Kidney (tissue), 22 donors: ENCODE measurements at places on chromosomes 13 and 19. TPM values are rescaled to one million over a fixed set of nuclear protein-coding genes. Genes with fewer than 3 reads are reported as not detected.
A peak's percentile ranks its signal among the peaks of the same experiment; 100 is the strongest.

- no peak for DNase-seq
- H3K4me1 ChIP-seq, result peaks cover 6% of the 10 kb centered on the region
- no peaks in the 10 kb centered on the region for H3K36me3 ChIP-seq
- no peak overlapping the region for H3K27ac ChIP-seq
- H3K27me3 ChIP-seq, result no peaks in the 10 kb centered on the region
These were observed 10.7 kb downstream of the EPSTI1 start for GRCh38 chr13:42981317-42981716.

GRCh38 chr13:99122171-99122570 lies 78.5 kb upstream of the UBAC2 start:
- no peaks in the 10 kb centered on the region for H3K36me3 ChIP-seq
- no peak for DNase-seq
- H3K4me1 ChIP-seq, result no peaks in the 10 kb centered on the region
- no peak overlapping the region for H3K4me3 ChIP-seq
- no peaks in the 10 kb centered on the region for H3K27me3 ChIP-seq

GRCh38 chr13:48155848-48156247 lies 60.9 kb upstream of the MED4 start:
- H3K4me1 ChIP-seq, result no peaks in the 10 kb centered on the region
- DNase-seq, result no peak
- H3K27me3 ChIP-seq, result no peaks in the 10 kb centered on the region
- peak overlapping the region; percentile 20 for H3K27ac ChIP-seq
- no peak overlapping the region for H3K4me3 ChIP-seq
- H3K36me3 ChIP-seq, result no peaks in the 10 kb centered on the region

- H3K36me3 ChIP-seq, result no peaks in the 10 kb centered on the region
- no peak overlapping the region for H3K27ac ChIP-seq
- H3K4me1 ChIP-seq, result no peaks in the 10 kb centered on the region
These were observed 31.4 kb upstream of the MPHOSPH8 start for GRCh38 chr13:19601749-19602725.

The MTUS2 gene
- 0.06 TPM for total RNA-seq

The PLIN5 gene
- total RNA-seq, result 30.7 TPM

The TYK2 gene
- total RNA-seq, result 127 TPM

The ZNF565 gene
- 4.6 TPM for total RNA-seq
